ENCODE measurements at places on chromosomes 4 and X. TPM values are rescaled to one million over a fixed set of nuclear protein-coding genes. Genes with fewer than 3 reads are reported as not detected.

TKTL2 gene
- total RNA-seq: not detected

- DNase-seq: no peak
Measured at GRCh38 chr4:47852136-47852535, 14.3 kb upstream of the CORIN start.

- no peak for DNase-seq
Measured at GRCh38 chr4:184980261-184980660, 38.0 kb upstream of the HELT start.

DNA sequence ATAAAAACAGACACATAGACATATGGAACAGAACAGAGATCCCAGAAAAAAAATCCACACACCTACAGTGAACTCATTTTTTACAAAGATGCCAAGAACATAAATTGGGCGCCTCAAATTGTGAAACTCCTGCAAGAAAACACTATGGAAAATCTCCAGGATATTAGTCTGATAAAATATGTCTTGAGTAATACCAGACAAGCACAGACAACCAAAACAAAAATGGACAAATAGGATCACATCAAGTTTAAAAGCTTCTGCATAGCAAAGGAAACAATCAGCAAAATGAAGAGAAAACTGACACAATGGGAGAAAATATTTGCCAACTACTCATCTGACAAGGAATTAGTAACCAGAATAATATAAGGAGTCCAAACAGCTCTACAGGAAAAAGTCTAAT is 337.3 kb upstream of the DIPK2B start:
- no peak for DNase-seq

GRCh38 chrX:2782778-2783177 is 30.9 kb downstream of the XG start:
- DNase-seq: no peak

IL2 gene
- total RNA-seq: not detected

DNA sequence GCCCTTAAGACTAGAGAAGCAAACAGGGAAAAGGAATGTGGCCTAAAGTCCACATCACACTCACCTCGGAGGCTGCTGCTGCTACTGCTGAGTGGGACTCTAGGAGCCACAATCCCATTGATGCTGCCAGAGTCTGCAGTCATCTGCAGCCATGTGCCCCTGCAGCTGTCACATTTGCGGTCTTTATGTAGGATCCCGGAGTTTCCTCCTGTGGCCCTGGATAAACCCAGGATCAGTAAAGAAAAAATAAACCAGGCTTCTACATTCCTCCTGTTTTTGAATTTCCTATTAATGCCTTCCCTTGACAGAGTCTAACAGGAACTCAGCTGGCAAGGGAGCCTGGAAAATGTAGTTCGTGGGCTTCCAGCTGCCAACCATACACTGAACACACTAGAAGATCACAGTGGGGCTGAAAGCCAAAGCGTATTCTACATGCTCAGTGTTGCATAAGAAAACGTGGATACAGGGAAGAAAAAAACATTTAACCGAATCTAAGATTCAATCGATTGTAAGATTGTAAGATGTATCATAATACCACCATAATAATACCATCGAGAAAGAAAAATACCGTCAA is 10.3 kb upstream of the PHEX start:
- no peak for DNase-seq

KIAA1210 gene
- not detected for total RNA-seq

DNA sequence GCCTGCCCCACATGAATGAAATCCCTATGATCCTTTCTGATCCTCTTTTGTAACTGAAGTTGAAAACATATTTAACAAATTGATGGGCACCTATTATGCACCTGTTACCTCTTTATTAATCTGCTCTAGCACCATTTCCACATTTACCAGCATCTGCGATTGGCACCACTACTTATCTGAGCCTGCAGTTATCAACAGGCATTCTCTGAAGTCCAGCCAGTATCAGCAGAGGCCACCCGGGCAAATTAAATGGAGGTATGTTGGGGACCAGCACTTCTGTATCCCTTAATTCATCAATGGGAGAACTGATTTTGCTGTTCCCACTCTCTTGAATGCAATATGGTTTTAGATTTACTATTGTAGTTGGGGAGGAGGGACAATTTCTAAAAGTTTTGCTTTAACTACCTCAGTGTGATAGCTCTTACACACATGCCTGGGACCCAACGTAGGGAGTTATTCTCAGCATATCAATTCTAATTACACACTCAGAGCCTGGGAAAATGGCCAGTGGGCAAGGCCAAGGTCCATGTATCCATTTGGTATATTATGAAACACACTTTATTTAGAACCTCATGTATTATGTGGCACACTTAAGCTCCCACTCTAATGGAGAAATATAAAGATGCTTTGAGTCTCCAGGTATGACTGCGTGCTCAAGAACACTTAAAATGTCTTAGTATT is 1927.1 kb upstream of the PCDH7 start:
- no peak for DNase-seq

GRCh38 chr4:169044714-169045447 is 34.8 kb upstream of the CBR4 start:
- no peak for DNase-seq

DNA sequence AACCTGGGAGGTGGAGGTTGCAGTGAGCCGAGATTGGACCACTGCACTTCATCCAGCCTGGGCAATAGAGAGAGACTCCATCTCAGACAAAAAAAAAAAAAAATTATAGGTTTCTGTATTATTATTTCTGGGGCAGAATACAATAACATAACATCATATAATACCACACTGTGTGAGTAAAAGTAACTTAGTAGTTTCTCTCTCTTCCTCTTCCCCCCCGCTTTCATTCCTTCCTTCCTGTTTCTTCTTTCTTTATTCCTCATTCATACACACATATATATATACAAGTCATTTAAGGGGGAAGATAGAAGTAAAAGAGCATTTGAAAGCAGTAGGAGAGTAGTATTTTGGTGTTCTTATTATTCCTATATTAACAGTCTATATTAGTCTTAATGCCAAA is 55.9 kb upstream of the FHDC1 start:
- DNase-seq: no peak

- no peak for DNase-seq
Measured at GRCh38 chr4:87949961-87950360, 25.6 kb upstream of the SPP1 start.

Data from omental fat pad (tissue), 4 donors.